Hepatocyte (in vitro differentiated cells): ENCODE measurements at places on chromosomes 5 and 9.

- DNase-seq = no peak
Measured at GRCh38 chr5:158084292-158084691, 225.3 kb upstream of the CLINT1 start.

DNA sequence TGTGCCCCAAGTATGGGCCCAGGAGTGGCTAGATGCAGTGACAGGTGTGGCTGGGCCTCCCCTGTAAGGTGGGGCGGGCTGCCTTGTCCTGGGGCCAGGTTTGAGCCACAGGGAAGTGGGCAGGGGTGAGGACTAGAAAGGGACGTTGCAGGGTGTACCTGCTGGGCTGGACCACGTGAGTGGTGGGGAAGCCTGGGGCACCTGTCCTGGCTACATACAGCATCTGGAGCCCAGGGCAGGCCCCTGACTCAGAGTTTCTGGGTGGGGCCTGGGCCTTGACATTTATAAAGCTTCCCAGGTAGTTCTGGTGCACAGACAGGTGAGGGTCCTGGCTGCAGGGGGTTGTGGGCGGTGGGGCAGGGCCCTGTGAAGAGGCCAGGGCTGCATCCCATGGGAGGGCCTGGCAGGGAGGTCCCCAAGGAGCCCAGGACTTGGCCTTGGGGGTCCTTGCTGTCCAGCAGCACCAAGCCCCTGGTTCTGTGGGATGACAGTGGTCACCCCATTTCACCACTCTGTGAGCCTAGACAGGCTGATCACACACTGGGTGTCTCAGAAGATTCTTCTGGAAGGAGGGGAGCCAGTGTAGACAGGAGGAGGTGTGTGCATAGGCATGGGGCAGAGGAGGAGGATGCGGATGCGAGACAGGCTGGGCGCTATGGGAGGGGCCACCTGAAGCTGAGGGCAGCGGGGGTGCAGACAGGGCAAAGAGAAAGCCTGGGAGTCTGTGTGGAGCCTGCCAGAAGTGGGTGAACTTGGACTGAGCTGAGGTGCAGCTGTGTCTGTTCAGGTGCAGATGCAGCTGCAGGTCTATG is 94.0 kb downstream of the PHF2 start:
- DNase-seq = no peak

- no peak for DNase-seq
Measured at GRCh38 chr5:58457050-58457449, 2.8 kb downstream of the PLK2 start.

GRCh38 chr9:87421734-87422133 is 75.9 kb upstream of the DAPK1 start:
- no peak for DNase-seq

- DNase-seq = peak; percentile 79
Measured at GRCh38 chr9:110255463-110256379, 586 bp downstream of the TXN start.
